Psoas muscle (tissue), 8 donors: ENCODE measurements at places on chromosomes 2 and 18. TPM values are rescaled to one million over a fixed set of nuclear protein-coding genes. Genes with fewer than 3 reads are reported as not detected.
A peak's percentile ranks its signal among the peaks of the same experiment; 100 is the strongest.

GRCh38 chr18:44897411-44897810 lies 216.7 kb downstream of the SETBP1 start:
- H3K36me3 ChIP-seq: no peaks in the 10 kb centered on the region
- H3K4me3 ChIP-seq: no peak overlapping the region

DNA sequence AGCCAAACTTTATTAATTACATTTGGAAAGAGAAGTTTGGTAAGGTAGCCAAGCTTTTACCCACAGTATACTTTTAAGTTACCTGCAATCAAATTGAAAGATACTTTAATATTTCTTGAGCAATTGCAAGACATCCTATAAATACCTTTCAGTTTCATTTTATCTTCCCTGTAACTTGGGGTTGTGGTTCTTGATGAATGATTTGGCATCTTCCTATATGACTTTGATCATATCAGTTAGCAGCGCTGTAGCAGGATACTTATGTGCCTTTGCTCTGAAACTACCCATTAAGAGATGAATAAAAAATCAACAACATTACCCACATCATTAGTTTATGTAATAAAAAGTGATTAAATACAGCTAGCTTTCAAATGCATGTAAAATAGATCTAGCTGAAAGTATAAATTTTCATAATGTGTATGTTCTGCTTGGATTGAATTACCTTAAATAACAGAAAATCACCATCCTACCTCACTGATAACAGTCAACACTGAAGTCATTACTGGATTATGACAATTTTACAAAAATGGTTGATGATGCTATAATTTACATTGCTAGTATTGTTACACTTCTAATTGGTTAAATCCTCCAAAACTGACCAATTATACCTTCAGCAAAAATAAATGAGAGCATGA lies 50.4 kb downstream of the MMADHC start:
- H3K27ac ChIP-seq: no peak overlapping the region
- no peak for DNase-seq
- H3K4me3 ChIP-seq: no peak overlapping the region
- no peaks in the 10 kb centered on the region for H3K4me1 ChIP-seq
- no peaks in the 10 kb centered on the region for H3K36me3 ChIP-seq
- H3K27me3 ChIP-seq: no peaks in the 10 kb centered on the region

GRCh38 chr2:71844967-71845366 lies 302.7 kb downstream of the CYP26B1 start:
- no peaks in the 10 kb centered on the region for H3K36me3 ChIP-seq
- DNase-seq: no peak
- no peak overlapping the region for H3K4me3 ChIP-seq
- H3K4me1 ChIP-seq: no peaks in the 10 kb centered on the region

DNA sequence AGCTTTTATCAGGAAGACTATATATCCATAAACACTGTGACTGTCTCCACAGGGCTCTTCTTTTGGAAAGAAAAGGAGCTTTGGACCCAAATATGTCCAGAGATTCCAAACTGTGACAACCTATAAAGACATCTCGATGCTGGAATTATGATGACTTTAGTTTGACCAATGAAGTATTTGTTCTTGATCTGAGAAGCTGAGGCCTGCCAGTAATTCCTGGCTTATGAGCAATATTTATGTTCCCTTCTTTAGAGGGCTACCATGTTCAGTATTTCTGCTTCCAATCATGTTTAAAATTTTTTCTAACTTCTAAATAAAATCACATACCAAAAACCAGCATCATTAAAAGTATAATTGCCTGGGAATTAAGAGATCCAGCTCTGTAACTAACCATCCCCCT lies 41.1 kb downstream of the FEZ2 start:
- peak overlapping the region; percentile 28 for H3K27ac ChIP-seq
- peaks cover 78% of the 10 kb centered on the region for H3K36me3 ChIP-seq
- no peak for DNase-seq
- H3K27me3 ChIP-seq: no peaks in the 10 kb centered on the region

DNA sequence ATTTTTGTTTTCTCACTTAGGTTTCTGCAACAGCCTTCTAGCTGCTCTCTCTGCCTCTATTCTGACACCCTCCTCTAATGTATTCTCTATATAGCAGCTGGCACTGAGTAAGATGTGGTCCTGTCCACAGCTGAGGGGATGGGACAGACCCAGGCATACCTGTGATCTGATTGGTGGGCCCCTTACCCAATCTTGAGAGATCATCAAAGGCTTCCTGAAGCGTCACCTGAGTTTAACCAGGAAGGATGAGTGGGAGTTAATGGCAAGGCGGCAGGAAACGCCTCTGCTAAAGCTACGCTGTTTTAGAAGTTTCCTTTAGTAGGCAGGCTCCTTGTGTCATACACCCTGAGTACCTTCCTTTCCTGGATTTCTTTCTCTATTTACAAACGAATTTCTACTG lies 5.7 kb upstream of the TET3 start:
- DNase-seq: no peak
- no peaks in the 10 kb centered on the region for H3K27me3 ChIP-seq

- no peak overlapping the region for H3K27ac ChIP-seq
- no peaks in the 10 kb centered on the region for H3K4me1 ChIP-seq
- H3K4me3 ChIP-seq: no peak overlapping the region
- H3K27me3 ChIP-seq: no peaks in the 10 kb centered on the region
- no peaks in the 10 kb centered on the region for H3K36me3 ChIP-seq
Measured at GRCh38 chr18:11795916-11796315, 55.3 kb upstream of the CHMP1B start.

DNA sequence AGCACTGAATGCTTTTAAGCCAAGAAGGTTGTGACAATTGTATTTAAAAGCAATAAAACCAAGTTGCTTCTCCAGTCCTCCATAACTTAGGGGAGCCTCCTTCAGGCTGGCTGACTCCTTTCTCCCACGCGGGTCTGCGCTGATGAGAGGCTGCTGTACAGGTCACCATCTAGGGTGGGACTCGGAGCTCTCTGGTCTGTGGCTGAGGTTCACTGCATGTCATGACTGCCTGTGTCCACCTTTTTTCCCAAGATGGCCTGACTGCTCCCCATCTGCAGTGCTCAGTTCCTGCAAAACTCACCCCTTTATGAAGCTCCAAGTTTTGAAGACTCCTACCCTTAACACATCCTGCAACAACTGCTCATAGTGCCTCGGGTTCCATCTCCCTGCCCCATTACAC lies 194.4 kb downstream of the AFF3 start:
- no peak overlapping the region for H3K27ac ChIP-seq
- H3K36me3 ChIP-seq: no peaks in the 10 kb centered on the region
- H3K27me3 ChIP-seq: no peaks in the 10 kb centered on the region
- H3K4me1 ChIP-seq: no peaks in the 10 kb centered on the region
- no peak for DNase-seq
- H3K4me3 ChIP-seq: no peak overlapping the region

MRPL30 gene
- total RNA-seq: 31.9 TPM

MEIS1 gene
- 1.8 TPM for total RNA-seq

CAPG gene
- 11.1 TPM for total RNA-seq

TMEFF2 gene
- 0.47 TPM for total RNA-seq

SPDYA gene
- 0.17 TPM for total RNA-seq
